ENCODE measurements at places on chromosomes 4 and X.

DNA sequence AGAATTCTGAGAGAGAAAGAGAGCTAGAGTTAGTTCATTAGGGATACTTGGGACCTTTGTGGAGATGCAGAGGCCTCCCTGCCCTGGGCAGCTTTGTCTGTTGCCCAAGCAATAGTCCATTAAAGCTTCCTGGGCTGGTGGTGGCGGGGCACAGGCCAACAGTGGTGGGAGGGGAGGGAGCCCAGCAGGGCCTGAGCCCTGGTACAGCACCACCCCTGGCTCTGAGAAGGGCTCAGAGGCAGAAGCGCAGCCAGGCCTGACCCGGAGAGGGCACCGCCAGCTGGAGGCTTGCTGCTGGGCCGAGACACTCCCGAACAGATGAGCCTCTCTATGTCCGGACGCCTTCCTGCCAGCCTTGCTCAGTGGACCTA lies 65.3 kb downstream of the EFNB1 start:
- DNase-seq: no peak

- no peak for DNase-seq
Observed at GRCh38 chrX:5536261-5536660, 692.4 kb downstream of the NLGN4X start.

DNA sequence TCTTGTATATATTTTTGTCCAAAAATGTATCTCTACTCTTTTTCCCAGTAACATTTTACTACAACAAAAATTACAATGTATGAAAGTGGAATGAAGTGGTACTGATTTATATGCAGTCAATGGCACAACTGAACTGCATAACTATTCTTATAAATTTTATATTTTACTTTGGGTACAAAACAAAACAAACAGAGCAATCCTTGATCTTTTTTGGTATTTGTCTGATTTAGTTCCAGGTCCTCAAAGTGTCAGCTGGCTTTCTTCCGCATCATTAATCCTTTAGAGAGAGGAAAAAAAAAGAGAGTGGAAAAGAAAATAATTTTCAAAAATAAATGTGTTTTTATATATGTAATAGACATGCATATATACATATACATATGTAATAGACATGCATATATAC lies 252.4 kb upstream of the SLIT2 start:
- no peak for DNase-seq

- DNase-seq: no peak
Observed at GRCh38 chr4:87734936-87735335, 64.4 kb upstream of the IBSP start.

DNA sequence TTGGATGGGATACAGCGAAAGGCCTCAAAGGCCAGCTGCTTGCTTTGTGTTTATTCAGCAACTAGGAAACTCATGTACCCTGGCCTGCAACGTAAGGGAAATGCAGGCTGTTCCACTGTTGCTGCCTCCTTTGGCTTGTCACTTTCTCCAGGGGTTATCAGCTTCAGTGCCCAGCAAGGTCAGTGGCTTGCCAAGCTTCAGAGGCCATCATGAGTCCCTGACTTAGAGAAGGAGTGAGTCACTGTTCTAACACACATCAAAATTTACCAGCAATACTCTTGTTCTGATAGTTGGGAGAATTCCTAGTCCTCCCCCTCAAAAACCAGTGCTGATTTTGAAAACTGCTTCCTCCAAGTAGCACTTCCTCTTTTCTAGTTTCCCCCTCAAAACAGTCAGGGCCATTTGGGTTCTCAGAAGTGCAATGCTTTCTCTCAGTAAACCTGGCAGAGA lies 250.8 kb downstream of the ARHGAP24 start:
- DNase-seq: no peak

All from activated CD4-positive, alpha-beta T cell treated with anti-CD3 and anti-CD28 coated beads, Interleukin-2, amount 50 U/mL, for 24 hours (primary cell).